ENCODE measurements at places on chromosomes 5 and 9. TPM values are rescaled to one million over a fixed set of nuclear protein-coding genes. Genes with fewer than 3 reads are reported as not detected.

Gene BASP1
- total RNA-seq, result 193 TPM

Gene ARL14EPL
- not detected for total RNA-seq

Gene PCDHA6
- 5.6 TPM for total RNA-seq

Gene SH2D3C
- 10.7 TPM for total RNA-seq

Gene TAL2
- 12.0 TPM for total RNA-seq

Gene ADAMTS16
- total RNA-seq, result 4.9 TPM

Gene AK8
- 2.1 TPM for total RNA-seq

Gene GFPT2
- total RNA-seq, result 17.5 TPM
